ENCODE measurements at places on chromosomes 1 and 21. TPM values are rescaled to one million over a fixed set of nuclear protein-coding genes. Genes with fewer than 3 reads are reported as not detected.

DNA sequence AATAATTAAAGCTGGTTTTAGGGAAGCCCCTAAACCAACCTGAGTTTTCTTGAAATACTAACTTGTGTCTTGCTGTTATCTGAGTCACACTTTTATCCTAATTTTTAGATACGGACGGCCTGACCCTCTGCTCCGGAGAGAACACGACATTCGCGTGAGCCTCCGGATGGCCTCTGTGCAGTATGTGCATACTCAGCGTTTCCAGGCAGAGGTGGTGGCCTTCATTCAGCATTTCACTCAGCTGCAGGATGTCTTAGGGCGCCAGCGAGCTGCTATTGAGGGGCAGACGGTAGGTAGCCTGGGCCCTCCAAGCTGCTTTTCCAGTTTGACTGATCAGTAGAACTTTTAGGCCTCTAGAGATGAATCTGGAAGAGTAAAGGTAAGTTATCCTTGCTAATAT, 63.6 kb downstream of the VPS13D start:
- DNase-seq = no peak

The PRMT6 gene
- 5.1 TPM for total RNA-seq

- DNase-seq = peak; percentile 47
Measured at GRCh38 chr1:112359961-112360767, 35.9 kb upstream of the CTTNBP2NL start.

- no peak for DNase-seq
Measured at GRCh38 chr1:15918962-15919715, 56.8 kb downstream of the ZBTB17 start.

DNA sequence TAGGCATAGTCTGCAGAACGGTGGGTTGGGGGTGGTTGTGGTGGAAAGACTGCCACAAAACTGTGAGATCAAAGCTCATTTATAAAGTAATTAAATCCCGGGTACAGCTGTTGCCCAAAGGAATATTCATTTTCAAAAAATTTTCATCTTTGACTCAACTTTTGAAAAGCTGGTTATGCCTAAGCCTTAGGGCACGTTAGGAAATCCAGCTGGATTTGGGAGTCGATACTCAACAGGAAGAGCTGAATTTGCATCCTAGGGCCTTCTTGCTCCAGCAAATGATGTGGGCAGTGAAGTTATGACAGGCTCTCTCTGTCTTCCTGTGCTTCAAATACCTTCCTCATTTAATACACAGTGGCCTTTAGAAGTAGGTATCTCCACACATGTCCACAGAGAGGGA, 31.7 kb downstream of the ZP4 start:
- no peak for DNase-seq

GRCh38 chr1:28756846-28757245, 20.1 kb downstream of the YTHDF2 start:
- no peak for DNase-seq

- peak; percentile 82 for DNase-seq
Measured at GRCh38 chr1:203340112-203340790, 10.7 kb downstream of the FMOD start.

The TCP10L gene
- 4.1 TPM for total RNA-seq

DNA sequence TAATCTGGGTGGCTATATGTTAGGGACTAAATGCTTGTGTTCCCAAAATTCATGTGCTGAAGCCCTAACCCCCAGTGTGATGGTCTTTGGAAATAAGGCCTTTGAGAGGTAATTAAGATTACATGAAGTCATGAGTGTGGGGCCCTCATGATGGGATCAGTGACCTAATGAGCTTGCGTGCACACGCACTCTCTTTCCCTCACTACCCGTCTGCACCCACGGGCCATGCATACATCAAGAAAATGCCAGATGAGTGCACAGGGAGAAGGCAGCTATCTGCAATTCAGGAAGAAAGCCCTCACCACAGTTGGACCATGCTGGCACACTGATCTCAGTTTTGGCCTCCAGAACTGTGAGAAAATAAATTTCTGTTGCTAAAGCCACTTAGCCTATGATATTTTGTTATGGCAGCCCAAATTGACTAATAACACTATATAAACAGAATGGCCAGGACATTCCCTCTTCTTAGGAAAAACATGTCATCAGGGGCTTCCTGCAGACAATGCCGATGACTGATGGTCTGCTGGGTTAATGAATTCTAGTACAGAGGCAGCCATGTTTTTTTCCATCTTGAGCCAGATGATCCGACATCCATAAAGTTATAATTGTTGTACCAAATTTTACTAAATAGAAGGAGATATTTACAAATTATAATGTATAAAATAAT, 18.1 kb upstream of the MYOG start:
- no peak for DNase-seq
